ENCODE measurements at places on chromosomes 7 and 10. TPM values are rescaled to one million over a fixed set of nuclear protein-coding genes. Genes with fewer than 3 reads are reported as not detected.

DNA sequence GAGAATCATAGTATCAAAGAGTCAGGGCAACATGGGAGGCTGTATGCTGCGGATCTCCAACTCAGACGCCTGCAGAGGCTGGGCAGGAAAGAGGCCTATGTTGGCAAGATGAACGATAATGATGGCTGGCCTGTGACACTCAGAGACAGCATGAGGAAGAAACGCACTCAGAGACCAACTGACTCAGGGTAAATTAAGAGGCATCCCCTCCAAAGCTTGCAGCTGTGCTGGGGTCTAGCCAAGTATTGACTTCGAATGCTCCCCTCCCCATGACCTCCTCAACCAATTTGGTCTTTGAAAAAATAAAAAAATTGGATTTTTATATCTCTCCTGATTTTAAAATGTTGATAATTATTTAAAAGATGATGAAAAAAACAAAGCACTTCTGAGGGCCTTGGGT lies 718.9 kb downstream of the GRID1 start:
- H3K4me1 ChIP-seq: peaks cover 4% of the 10 kb centered on the region
- no peak for DNase-seq
- no peaks in the 10 kb centered on the region for H3K27me3 ChIP-seq
- H3K36me3 ChIP-seq: no peaks in the 10 kb centered on the region
- no peak overlapping the region for H3K27ac ChIP-seq

DNA sequence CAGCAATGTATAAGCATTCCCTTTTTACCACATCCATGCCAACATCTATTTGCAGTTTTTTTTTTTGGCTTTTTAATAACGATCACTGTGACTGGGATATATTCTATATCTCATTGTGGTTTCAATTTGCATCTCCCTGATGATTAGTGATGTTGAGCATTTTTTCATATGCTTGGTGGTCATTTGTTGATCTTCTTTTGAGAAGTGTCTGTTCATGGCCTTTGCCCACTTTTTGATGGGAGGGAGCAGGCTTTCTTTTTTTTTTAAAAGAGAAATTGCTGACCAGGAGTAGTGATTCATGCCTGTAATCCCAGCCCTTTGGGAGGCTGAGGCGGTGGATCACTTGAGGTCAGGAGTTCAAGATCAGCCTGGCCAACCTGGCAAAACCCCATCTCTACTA lies 4.0 kb downstream of the MUC17 start:
- H3K27ac ChIP-seq: no peak overlapping the region
- no peaks in the 10 kb centered on the region for H3K4me1 ChIP-seq
- H3K4me3 ChIP-seq: no peak overlapping the region
- H3K27me3 ChIP-seq: no peaks in the 10 kb centered on the region
- DNase-seq: no peak

DNA sequence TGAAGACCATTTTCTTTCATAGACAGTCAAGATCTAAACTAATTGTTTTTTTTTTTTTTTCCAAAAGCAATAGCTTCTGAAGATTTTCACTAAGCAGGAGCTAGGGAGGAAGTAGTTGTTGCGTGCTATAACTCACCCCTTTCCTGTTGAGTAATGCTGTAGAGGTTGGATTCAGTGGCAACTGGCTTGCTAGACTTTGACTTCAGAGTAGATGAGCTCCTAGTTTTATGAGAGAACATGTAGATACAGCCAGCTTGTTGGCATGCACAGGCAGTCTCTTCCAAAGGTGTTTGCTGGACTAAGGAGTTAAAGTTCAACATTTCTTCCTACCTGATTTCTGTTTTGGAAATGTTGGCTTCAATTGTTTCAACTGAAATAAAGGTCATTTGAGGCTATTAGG lies 66.2 kb upstream of the MXI1 start:
- H3K4me1 ChIP-seq: peaks cover 7% of the 10 kb centered on the region
- H3K27me3 ChIP-seq: no peaks in the 10 kb centered on the region
- H3K27ac ChIP-seq: no peak overlapping the region
- peak; percentile 82 for DNase-seq
- no peaks in the 10 kb centered on the region for H3K36me3 ChIP-seq
- H3K4me3 ChIP-seq: no peak overlapping the region

GRCh38 chr7:93799750-93800357 lies 90.7 kb downstream of the TFPI2 start:
- H3K4me1 ChIP-seq: no peaks in the 10 kb centered on the region
- no peaks in the 10 kb centered on the region for H3K27me3 ChIP-seq
- H3K27ac ChIP-seq: no peak overlapping the region
- DNase-seq: no peak
- no peaks in the 10 kb centered on the region for H3K36me3 ChIP-seq
- H3K4me3 ChIP-seq: no peak overlapping the region

GRCh38 chr10:35659456-35659855 lies 17.4 kb upstream of the FZD8 start:
- DNase-seq: no peak
- H3K36me3 ChIP-seq: no peaks in the 10 kb centered on the region
- H3K4me3 ChIP-seq: no peak overlapping the region
- no peaks in the 10 kb centered on the region for H3K4me1 ChIP-seq
- peaks cover 3% of the 10 kb centered on the region for H3K27me3 ChIP-seq

ANKIB1 gene
- total RNA-seq: 93.7 TPM

All from osteoblast (primary cell).